Anterior cingulate cortex (tissue), 58 donors: ENCODE measurements at places on chromosomes 7 and 10.

GRCh38 chr10:102802920-102803534 lies 34.2 kb downstream of the CYP17A1 start:
- DNase-seq: no peak

DNA sequence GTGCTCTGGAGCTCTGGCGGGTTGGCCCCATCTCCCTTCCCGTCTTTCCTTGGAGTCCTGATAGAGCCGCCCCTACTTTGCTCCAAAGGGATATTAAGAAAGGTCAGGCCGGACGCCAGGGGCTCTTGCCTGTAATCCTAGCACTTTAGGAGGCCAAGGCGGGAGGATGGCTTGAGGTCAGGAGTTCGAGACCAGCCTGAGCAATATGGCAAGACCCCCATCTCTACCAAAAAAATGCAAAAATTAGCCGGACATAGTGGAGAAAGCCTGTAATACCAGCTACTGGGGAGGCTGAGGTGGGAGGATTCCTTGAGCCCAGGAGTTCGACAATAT lies 313 bp upstream of the MLXIPL start:
- no peak for DNase-seq

GRCh38 chr7:30430276-30430675 lies 48.3 kb downstream of the NOD1 start:
- no peak for DNase-seq

DNA sequence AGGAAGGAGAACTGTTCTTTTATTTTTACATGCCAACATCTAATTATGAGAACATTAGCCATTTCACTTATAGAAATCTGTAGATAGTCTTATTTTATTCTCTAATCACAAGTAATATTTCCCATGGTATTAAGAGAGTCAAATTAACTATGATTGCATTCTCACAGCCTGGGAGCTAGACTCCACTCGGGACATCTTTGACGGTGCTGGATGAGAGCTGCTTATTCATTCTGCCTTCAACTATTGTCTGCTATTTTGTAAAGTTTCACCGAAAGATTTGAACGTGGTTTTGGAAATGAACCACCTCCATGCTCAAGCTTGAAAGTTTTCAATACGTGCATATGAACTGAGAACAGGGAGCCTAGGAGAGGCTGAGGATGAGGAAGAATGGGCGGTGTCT lies 264.3 kb upstream of the KLF6 start:
- no peak for DNase-seq

DNA sequence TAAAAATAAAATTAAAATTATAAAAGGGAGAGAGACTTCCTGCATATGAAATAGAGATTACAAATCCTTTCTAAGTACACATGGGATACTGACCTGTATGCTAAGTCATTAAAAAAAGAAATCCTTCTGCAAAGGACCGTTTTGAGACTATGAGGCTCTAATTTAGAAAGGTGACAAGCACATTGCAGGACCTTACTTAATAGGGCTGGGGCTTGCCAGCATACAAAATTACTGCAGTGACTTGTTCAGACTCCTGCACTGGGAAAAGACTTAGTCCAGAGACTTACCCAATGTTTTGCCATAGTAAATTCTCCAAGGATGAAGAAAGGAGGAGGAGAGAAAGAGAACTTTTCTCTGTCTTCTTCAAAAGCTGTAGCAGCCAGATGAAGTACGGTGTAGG lies 193.6 kb downstream of the KCNMA1 start:
- no peak for DNase-seq

- DNase-seq: no peak
These were observed 10.8 kb downstream of the SLIT1 start for GRCh38 chr10:97174941-97175340.

DNA sequence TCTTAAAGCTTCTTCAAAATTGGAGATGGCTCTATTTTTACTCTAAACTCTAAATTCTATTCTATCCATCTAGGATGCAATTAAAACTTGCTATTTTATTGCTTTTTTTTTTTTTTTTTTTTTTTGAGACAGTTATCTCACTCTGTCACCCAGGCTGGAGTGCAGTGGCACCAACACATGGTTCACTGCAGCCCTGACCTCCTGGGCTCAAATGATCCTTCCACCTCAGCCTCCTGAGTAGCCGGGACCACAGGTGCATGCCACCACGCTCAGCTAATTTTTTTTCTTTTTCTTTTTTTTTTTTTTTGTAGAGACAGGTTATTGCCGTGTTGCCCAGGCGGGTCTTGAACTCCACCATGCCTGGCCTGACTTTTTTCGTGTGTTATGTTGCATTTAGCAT lies 41.2 kb downstream of the DNAJC1 start:
- DNase-seq: no peak

DNA sequence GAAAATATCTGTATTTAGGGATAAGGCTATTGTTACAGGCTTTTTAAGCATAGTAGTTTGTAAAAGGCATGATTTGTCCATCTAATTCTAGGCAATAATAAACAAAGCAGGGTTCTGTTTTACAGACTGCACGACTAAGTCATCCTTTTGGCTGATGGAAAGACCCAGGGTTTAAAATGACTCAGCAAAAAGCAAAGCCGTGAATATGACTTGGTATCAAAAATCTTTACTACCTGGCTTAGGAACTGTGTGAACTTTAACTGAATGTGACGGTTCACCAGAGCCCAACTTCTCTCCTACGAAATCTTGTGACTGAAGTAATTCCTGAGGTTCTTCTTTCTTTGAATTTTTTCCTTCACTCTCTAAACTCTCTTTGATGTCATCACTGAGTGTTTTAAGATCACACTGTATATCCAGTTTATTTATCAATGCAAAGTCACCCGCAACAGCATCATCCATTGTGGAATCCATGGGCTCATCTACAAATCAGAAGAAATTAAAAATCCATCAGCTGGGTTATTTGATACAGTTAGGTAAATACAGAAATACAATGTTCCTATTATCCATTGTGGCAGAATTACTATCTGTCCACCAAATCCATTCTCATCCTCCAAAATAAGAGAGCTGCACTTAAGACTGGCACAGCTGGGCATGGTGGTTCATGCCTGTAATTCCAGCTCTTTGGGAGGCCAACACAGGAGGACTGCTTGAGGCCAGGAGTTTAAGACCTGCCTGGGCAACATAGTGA lies 17.0 kb downstream of the ATE1 start:
- no peak for DNase-seq

DNA sequence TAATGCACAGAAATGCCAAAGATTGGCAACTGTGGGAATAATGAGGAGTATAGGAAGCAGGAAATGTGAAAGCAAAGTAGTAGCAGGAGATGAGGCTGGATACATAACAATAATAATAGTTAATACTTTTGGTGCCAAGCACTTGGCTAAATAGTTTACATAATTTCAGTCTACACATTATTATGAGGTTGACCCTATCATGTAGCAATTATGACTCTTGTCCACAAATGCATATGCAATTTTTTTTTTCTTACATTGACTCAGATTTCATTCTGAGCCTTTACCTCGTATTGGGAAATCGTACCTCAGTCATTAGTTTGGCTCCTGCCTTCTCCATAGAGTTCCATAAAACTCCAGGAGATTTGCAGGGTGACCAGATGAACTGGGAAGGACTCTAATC lies 219.9 kb downstream of the SUGCT start:
- no peak for DNase-seq

- DNase-seq: no peak
These were observed 12.9 kb downstream of the JCAD start for GRCh38 chr10:30046476-30046875.
